Large intestine (tissue), 12 donors: ENCODE measurements at places on chromosomes 3 and 15. TPM values are rescaled to one million over a fixed set of nuclear protein-coding genes. Genes with fewer than 3 reads are reported as not detected.
A peak's percentile ranks its signal among the peaks of the same experiment; 100 is the strongest.

Gene MAP6D1
- polyA plus RNA-seq: 1.5 TPM

Gene NXPE3
- polyA plus RNA-seq: 4.3 TPM

Gene CASR
- 1.9 TPM for polyA plus RNA-seq

Gene DOCK3
- 0.81 TPM for polyA plus RNA-seq

Gene IQCH
- polyA plus RNA-seq: 0.97 TPM

Gene GOLGA6D
- polyA plus RNA-seq: 0.04 TPM

Gene NDN
- 67.1 TPM for polyA plus RNA-seq

Gene GDPGP1
- polyA plus RNA-seq: 7.8 TPM

Gene REC114
- 0.15 TPM for polyA plus RNA-seq

GRCh38 chr3:105661461-105661860 lies 207.4 kb downstream of the CBLB start:
- no peak overlapping the region for H3K4me3 ChIP-seq
- H3K27me3 ChIP-seq: no peaks in the 10 kb centered on the region
- no peak for DNase-seq
- H3K36me3 ChIP-seq: peaks cover 23% of the 10 kb centered on the region
- H3K4me1 ChIP-seq: peaks cover 11% of the 10 kb centered on the region
- no peak overlapping the region for H3K27ac ChIP-seq

- no peaks in the 10 kb centered on the region for H3K4me1 ChIP-seq
- no peak overlapping the region for H3K4me3 ChIP-seq
- no peaks in the 10 kb centered on the region for H3K27me3 ChIP-seq
- DNase-seq: no peak
- H3K36me3 ChIP-seq: no peaks in the 10 kb centered on the region
- no peak overlapping the region for H3K27ac ChIP-seq
These were observed 247.5 kb upstream of the LYSMD4 start for GRCh38 chr15:99980752-99981151.

- H3K36me3 ChIP-seq: no peaks in the 10 kb centered on the region
- DNase-seq: no peak
- peaks cover 5% of the 10 kb centered on the region for H3K4me1 ChIP-seq
- H3K4me3 ChIP-seq: no peak overlapping the region
- no peaks in the 10 kb centered on the region for H3K27me3 ChIP-seq
These were observed 7.7 kb upstream of the TMC3 start for GRCh38 chr15:81381720-81382119.

- no peak overlapping the region for H3K4me3 ChIP-seq
- H3K4me1 ChIP-seq: no peaks in the 10 kb centered on the region
- no peaks in the 10 kb centered on the region for H3K27me3 ChIP-seq
- no peaks in the 10 kb centered on the region for H3K36me3 ChIP-seq
- DNase-seq: no peak
These were observed 44.3 kb downstream of the IL5RA start for GRCh38 chr3:3065876-3066275.

GRCh38 chr3:161443921-161444693 lies 52.5 kb upstream of the OTOL1 start:
- no peaks in the 10 kb centered on the region for H3K4me1 ChIP-seq
- no peaks in the 10 kb centered on the region for H3K36me3 ChIP-seq
- no peak for DNase-seq
- no peak overlapping the region for H3K27ac ChIP-seq
- no peak overlapping the region for H3K4me3 ChIP-seq
- no peaks in the 10 kb centered on the region for H3K27me3 ChIP-seq

- H3K4me1 ChIP-seq: no peaks in the 10 kb centered on the region
- no peak overlapping the region for H3K27ac ChIP-seq
- no peak overlapping the region for H3K4me3 ChIP-seq
- DNase-seq: no peak
These were observed 129.1 kb downstream of the ATP10A start for GRCh38 chr15:25733856-25734679.

DNA sequence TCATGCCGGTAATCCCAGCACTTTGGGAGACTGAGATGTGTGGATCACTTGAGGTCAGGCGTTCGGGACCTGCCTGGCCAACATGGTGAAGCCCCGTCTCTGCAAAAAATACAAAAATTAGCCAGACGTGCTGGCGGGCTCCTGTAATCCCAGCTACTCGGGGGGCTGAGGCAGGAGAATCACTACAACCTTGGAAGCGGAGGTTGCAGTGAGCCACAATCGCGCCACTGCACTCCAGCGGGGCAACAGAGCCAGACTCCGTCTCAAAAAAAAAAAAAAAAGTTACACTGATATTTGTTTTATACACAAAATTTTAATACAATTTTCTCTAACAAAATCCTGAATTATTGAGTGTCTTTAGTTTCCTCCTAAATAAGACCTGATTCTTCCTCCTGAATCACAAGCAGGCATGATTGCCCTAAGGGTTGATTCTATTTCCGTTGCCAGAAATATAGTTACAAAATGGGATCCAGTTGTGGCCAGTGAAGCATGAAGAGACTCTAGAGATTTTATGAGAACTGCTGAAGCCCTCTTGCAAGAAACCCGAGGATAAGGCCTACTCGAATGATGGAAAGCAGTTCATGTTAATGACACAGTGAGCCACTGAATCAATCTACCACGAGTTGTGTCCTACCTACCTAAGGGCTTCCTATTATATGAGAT lies 9.6 kb upstream of the SMARCC1 start:
- no peak overlapping the region for H3K4me3 ChIP-seq
- no peaks in the 10 kb centered on the region for H3K4me1 ChIP-seq
- H3K27me3 ChIP-seq: no peaks in the 10 kb centered on the region
- H3K27ac ChIP-seq: no peak overlapping the region
- no peak for DNase-seq
- H3K36me3 ChIP-seq: no peaks in the 10 kb centered on the region

DNA sequence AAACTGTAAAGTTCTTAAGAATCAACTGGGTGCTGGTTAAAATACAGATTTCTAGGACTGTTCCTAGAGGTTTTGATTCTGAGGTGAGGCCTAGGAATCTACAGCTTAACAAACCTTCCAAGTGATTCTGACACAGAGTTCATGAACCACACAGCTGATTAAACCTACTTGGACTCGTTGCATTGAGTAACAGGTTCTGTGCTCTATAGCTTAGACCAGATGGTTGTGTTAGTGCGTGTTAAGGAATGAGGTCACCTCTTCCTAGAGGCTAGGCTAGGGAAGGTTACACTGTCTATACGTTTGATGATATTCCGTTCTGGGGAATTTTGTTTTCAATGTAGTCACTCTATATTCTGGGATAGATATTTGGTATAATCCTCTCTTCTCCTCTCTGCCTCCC lies 21.9 kb downstream of the EID1 start:
- no peaks in the 10 kb centered on the region for H3K27me3 ChIP-seq
- no peak overlapping the region for H3K4me3 ChIP-seq
- no peaks in the 10 kb centered on the region for H3K4me1 ChIP-seq
- no peak for DNase-seq

- peaks cover 14% of the 10 kb centered on the region for H3K4me1 ChIP-seq
- DNase-seq: peak; percentile 68
- H3K4me3 ChIP-seq: peak overlapping the region; percentile 86
- H3K36me3 ChIP-seq: no peaks in the 10 kb centered on the region
- peak overlapping the region; percentile 85 for H3K27ac ChIP-seq
- H3K27me3 ChIP-seq: no peaks in the 10 kb centered on the region
These were observed 964 bp downstream of the SLC25A20 start for GRCh38 chr3:48897460-48898376.

DNA sequence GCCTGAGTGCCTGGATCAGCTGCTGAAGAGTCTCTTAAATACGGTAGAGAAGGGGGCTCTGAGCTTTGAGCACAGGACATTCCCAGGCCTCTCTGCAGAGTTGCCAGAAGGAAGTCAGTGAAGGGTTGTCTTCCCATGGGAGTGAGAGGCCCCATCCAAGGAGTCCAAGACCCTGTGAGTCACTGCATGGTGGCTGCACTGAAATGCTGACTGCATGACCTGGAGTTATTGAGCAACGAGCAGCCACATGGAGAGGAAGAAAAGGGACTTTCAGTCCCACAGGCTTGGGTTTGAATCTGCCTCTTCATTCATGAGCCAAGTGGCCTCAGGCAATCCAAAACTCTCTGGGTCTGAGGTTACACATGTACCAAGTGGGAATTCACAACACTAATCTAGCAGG lies 69.6 kb upstream of the RASGRF1 start:
- H3K27me3 ChIP-seq: peaks cover 5% of the 10 kb centered on the region
- no peaks in the 10 kb centered on the region for H3K36me3 ChIP-seq
- no peaks in the 10 kb centered on the region for H3K4me1 ChIP-seq
- no peak overlapping the region for H3K27ac ChIP-seq
- no peak for DNase-seq

GRCh38 chr15:52492132-52492531 lies 36.5 kb downstream of the MYO5A start:
- no peaks in the 10 kb centered on the region for H3K4me1 ChIP-seq
- H3K27ac ChIP-seq: no peak overlapping the region
- no peak for DNase-seq
- H3K36me3 ChIP-seq: no peaks in the 10 kb centered on the region

DNA sequence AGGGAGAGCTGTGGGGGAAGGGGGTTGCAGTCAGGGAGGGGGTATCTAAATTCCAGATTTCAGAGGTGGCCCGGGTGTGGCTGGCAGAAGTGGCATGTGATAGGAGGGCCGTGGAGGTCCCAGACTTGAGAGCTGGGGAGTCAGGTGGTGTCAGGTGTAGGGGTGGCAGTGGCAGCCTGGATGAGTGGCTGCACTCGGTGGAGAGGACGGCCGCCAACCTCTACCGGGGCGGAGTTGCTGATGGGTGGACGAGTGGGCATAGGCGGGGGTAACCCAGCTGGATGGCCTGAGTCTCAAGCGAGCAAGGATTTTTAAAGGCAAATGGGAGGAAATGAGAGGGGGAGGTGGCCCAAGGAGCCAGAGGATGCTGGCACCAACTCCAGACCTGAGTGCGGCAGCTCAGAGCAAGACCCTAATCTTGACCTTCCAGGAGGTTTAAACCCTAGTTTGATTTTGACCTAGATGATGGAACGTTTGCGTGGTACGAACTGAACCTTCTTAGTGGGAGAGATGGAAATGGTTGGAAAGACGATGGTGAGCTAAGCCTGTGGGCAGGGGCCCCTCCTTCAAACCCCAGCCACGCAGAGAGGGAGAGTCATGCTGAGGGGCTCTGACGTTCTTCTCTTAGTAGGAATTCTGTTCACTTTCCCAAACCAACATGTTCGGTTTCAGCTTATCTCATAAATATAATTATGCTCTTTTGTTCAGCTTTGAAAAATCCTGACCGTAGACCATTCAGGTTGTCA lies 8.0 kb downstream of the TRAK1 start:
- no peak overlapping the region for H3K27ac ChIP-seq
- H3K36me3 ChIP-seq: peaks cover 2% of the 10 kb centered on the region
- H3K27me3 ChIP-seq: no peaks in the 10 kb centered on the region
- DNase-seq: no peak

GRCh38 chr3:50254577-50255250 lies 14.2 kb upstream of the SEMA3B start:
- H3K27me3 ChIP-seq: no peaks in the 10 kb centered on the region
- H3K4me1 ChIP-seq: peaks cover 10% of the 10 kb centered on the region
- H3K27ac ChIP-seq: no peak overlapping the region

- no peak overlapping the region for H3K27ac ChIP-seq
- no peaks in the 10 kb centered on the region for H3K4me1 ChIP-seq
- no peaks in the 10 kb centered on the region for H3K27me3 ChIP-seq
These were observed 282.9 kb downstream of the TBC1D5 start for GRCh38 chr3:17459470-17459993.

- peak overlapping the region; percentile 30 for H3K27ac ChIP-seq
- H3K27me3 ChIP-seq: no peaks in the 10 kb centered on the region
- peaks cover 2% of the 10 kb centered on the region for H3K4me1 ChIP-seq
- no peak overlapping the region for H3K4me3 ChIP-seq
- peaks cover 48% of the 10 kb centered on the region for H3K36me3 ChIP-seq
- DNase-seq: no peak
These were observed 15.2 kb downstream of the GK5 start for GRCh38 chr3:142210144-142210543.

- H3K4me1 ChIP-seq: no peaks in the 10 kb centered on the region
- H3K27me3 ChIP-seq: no peaks in the 10 kb centered on the region
- no peak for DNase-seq
- no peaks in the 10 kb centered on the region for H3K36me3 ChIP-seq
- no peak overlapping the region for H3K27ac ChIP-seq
These were observed 362.5 kb upstream of the EPHA3 start for GRCh38 chr3:88744896-88745295.

DNA sequence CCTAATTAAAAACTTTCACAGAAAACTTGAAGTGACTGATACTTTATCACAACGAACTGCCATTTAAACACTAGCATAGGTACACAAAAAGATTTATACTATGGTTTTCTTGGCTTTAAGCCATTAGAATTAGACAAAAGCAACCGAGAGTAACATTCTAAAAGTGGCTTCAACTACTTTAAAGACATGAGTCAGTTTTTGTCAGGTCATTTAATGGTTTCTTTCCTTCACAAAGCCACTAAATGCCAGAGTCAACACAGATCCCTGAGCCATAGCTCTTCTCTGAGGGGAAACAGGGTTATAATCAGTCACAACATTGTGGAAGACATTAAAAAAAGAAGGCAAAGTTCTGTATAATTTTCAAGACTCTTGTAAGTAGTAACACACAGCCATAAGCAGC lies 54.6 kb downstream of the CAPN3 start:
- H3K27ac ChIP-seq: no peak overlapping the region
- no peaks in the 10 kb centered on the region for H3K4me1 ChIP-seq
- no peak overlapping the region for H3K4me3 ChIP-seq
- DNase-seq: no peak
- no peaks in the 10 kb centered on the region for H3K27me3 ChIP-seq

DNA sequence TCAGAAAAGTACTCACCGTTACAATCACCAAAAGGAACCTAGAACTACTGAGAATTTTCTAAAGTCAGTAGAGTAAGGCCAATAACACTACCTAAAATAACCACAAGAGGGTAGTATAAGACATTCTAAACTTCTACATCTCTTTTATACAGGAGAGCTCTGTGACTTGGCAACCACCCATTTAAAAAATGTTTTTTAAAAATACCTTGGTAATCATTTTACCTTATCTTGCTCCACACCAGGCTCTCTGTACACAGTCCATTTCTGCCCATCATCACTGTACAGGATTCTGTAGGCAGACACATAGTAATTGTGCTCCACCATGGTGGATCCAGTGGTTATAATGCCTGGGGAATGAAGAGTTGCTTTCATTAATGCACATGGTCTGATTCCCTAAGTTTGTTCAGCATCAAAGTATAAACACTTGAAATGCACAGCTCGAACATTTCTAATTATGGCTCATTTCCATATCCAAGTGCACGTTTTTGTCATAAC lies 54.5 kb downstream of the ST3GAL6 start:
- no peak overlapping the region for H3K4me3 ChIP-seq
- H3K4me1 ChIP-seq: peaks cover 6% of the 10 kb centered on the region

GRCh38 chr3:147426931-147427330 lies 17.8 kb downstream of the ZIC1 start:
- H3K36me3 ChIP-seq: no peaks in the 10 kb centered on the region
- no peak overlapping the region for H3K27ac ChIP-seq
- no peaks in the 10 kb centered on the region for H3K4me1 ChIP-seq
- H3K4me3 ChIP-seq: no peak overlapping the region
- H3K27me3 ChIP-seq: peaks cover 44% of the 10 kb centered on the region
